Lung microvascular endothelial cell (primary cell): ENCODE measurements at places on chromosomes 13 and 19. TPM values are rescaled to one million over a fixed set of nuclear protein-coding genes. Genes with fewer than 3 reads are reported as not detected.

The SUPT20H gene
- total RNA-seq: 20.7 and 26.0 TPM in 2 replicates

- DNase-seq: no peak
These were observed 113.7 kb upstream of the OXGR1 start for GRCh38 chr13:97107815-97108529.

GRCh38 chr19:12247644-12248222 is 47.0 kb downstream of the ZNF44 start:
- no peak for DNase-seq

The NLRP7 gene
- not detected in 2 replicates for total RNA-seq

The ALOX5AP gene
- total RNA-seq: 0.22 TPM in 1 of 2 replicates, not detected in the other

GRCh38 chr19:55452749-55453346 is 8.6 kb downstream of the ISOC2 start:
- DNase-seq: peak; percentile 60

GRCh38 chr19:5828661-5829566 is 10.6 kb downstream of the FUT6 start:
- peak; percentile 50 for DNase-seq
